ENCODE measurements at places on chromosomes 11 and 22.

DNA sequence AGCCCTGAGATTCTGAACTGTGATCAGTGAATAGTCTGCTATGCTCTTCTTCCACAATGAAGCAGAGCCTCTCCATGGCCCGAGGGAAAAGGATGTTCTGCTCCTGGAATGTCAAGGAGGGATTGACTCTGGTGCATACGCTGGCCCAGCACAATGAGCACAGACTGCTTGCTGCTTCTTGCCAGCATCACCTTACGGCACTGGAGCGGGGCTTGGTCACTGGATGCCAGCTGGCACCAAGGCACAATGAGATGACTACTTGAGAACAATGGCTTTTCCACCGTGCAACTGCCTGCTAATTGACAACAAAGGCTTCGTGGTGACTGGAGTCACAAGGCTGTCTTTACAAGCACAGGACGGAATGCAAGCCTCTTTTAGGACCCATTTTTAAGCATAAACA, 139.2 kb downstream of the DSCAML1 start:
- no peak for DNase-seq

DNA sequence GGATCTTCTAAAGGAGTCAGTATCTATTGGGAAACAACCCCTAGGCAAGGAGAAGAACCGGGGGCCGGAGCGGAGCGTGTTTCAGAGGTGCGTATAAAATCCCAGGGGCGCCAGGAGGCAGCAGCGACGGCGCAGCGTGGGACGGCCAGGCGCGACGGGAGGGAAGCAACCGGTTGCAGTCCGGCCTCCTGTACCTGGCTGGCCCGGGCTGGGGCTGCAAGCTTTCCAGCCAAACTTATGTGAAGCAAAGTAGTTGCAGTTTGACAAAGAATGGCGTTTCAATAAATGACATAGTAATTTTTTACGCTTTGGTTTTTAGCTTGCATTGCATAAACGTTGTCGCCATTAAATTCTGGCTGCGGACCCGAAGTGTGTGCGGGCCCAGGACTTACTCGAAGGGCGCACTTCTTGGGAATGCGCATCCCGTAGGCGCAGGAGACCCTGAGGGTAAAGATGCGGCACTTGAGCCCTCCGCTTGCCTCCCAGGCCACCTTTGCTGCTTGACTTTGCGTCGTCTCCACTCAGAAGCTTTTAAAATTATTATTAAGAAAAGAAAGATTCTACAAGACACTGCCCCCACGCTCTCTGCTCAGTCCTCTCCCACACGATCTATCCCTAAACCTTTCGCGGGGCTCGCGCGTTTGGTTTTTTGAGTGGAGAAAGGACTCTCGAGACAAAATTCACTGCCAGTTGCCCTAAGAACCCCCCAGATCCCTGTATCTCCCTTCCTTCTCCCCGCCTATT, 1.6 kb upstream of the WT1 start:
- no peak for DNase-seq

DNA sequence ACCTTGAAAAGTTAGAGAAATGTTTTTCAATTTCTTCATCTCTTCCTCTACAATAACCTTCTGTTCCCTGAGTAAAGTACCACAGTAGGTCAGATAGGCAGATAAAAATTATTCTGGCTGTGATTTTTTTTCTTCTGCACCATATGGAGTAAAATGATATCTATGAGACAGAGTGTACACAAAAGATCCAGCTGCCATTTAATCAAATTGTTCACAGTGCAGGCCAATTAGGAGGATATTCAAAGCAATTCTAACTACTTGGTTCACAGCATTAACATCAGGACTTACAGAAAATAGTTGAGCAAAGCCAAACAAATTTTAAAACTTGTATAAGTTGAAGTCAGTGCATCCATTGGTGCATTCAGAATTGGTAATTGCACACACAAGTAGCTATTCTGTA, 147.9 kb upstream of the LUZP2 start:
- no peak for DNase-seq

DNA sequence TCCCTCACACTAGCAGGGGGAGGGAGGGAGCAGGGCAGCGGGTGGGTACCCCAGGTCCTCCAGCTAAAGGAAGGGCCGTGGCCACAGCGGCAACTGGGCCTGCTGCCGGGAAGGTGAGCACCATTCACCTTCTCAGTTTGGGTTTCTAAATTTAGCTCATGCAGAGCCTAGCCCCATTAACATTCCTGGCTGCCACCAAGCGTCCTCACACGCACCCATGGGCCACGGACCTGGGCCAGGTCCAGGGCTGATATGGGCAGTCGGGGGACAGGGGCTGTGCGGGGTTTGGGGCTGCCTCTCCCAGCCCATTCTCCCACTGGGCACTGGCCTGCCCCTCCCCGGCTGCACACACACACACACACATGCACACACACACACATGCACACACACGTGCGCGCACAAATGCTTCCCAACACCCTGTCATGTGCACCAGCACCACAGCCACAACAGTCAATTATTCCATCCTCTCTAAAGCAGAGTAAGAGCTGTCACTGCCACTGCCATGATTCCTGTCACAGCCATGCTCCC, 28.7 kb downstream of the SYT7 start:
- DNase-seq, result no peak

- DNase-seq, result no peak
These were observed 13.5 kb downstream of the GTPBP1 start for GRCh38 chr22:38719196-38719595.

DNA sequence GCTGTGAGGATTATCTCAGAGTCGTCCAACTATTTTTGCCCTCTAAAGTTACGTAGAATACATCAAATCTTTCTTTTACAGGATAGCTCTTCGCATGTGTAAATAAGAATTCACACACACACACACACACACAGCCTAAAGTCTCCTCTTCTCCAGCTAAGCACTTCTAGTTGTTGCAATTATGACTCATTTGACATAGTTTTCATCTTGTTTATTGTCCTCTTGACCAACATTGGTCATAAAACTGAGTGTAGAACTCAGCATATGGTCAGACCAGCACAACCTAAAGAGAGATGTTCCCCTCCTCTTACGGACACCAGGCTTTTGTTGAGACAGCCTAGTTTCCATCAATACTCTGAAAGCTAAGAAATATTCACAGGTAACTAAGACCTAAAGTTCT, 234.2 kb downstream of the BLID start:
- DNase-seq, result no peak

DNA sequence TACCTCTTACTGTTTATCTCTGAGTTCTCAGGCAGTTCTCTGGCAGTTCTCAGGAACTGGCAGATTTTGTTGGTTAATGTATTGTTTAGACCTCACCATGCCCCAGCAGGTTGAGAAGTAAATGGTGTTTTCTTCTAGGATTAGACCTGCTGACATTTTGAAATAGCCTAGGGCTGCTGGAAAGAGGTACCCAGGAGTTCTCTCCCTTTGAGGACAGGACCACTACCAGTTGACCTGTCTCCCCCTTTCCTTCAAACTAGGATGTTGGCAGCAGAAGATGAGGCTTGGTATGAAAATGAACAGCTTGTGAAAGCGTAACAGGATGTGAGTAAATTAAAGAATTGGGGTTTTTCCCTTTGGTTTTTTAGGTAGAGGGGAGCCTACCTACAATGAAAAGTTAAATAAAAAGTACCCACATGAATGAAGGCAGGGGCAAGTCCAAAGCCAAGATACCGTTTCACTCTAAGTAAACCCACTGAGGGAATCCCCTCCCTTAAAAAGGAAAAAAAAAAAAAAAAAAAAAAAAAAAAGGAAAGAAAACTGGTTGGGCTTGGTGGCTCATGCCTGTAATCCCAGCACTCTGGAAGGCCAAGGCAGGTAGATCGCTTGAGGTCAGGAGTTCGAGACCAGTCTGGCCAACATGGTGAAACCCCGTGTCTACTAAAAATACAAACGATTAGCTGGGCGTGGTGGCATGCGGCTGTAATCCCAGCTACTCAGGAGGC, 96.2 kb downstream of the PDHX start:
- DNase-seq, result no peak

GRCh38 chr11:76284161-76284560, 77.9 kb upstream of the WNT11 start:
- DNase-seq, result no peak

DNA sequence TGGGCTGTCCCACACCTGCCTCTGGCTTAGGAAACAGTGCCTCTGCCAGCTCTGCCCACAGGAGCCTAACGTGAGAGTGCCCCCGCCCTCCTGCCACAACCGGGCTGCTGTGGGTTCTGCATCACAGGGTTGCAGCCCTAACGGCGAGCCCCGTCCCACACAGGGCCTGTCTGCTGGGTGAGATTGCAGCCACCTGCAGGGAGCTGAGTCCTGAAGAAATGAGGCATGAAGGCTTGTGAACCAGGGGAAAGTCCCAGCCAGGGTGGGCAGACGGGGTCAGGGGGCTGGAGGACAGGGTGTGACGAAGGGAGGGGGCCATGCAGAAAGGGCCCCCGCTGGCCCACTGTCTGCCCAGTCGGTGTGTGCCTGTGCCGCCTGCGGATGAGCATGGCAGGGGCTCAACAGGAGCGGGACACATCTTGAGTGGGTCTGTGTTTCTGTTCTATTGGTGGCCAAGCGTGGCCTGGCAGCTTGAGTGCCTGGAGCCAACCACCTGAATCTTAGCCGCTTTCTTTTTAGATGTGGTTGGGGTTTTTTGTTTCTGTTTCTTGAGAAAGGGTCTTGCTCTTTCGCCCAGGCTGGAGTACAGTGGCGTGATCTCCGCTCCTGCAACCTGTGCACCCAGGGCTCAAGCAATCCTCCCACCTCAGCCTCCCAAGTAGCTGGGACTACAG, 38.9 kb downstream of the CTTN start:
- DNase-seq, result no peak

GRCh38 chr22:36797911-36798673, 18.7 kb downstream of the PVALB start:
- DNase-seq, result no peak

DNA sequence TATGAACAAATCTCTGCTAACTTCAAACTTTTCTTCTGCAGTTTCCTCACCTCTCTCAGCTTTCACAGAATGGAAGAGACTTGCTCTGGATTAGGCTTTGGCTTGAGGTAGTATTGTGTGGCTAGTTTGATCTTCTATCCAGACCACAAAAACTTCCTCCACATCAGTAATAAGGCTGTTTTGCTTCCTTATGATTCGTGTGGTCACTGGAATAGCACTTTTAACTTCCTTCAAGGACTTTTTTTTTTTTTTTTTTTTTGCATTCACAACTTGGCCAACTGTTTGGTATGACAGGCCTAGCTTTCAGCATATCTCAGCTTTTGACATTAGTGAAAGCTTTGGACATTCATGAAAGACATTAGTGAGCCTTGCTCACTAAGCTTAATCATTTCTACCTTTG, 47.5 kb upstream of the LRRC55 start:
- no peak for DNase-seq

DNA sequence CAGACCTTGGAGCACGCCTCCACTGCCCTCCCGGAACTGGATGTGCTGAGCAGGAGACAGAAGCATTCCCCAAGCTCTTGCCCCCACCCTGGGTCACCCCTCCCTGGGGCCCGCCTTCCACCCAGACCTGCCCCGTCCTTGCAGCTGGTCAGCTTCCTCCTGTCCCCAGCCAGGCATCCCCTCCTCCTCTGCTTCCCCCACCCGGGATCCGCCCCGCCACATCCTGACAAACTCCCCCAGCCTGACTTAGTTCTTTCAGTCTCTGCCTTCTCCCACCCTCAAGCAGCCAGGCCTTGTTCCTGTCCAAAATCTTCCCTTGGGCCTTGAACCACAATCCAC, 1.1 kb upstream of the PLXNB2 start:
- no peak for DNase-seq

DNA sequence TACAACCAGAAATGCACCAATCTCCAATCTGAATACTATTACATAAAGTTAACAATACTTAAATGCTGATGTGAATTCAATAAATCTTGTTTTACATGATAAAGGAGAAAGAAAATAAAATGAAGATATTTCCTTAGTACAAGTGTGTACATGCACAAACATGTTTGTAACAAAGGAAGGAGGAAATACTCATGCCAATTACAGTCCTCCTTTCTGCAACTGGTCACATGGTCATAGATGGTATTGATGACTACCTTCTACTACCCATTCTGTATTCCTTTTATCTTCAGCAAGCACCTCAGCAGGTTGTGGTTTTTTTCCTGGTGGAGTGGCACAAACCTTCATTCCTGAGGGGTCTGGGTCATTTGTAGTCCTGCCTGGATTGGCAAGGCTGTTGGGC, 214.2 kb upstream of the GUCY1A2 start:
- DNase-seq, result no peak

DNA sequence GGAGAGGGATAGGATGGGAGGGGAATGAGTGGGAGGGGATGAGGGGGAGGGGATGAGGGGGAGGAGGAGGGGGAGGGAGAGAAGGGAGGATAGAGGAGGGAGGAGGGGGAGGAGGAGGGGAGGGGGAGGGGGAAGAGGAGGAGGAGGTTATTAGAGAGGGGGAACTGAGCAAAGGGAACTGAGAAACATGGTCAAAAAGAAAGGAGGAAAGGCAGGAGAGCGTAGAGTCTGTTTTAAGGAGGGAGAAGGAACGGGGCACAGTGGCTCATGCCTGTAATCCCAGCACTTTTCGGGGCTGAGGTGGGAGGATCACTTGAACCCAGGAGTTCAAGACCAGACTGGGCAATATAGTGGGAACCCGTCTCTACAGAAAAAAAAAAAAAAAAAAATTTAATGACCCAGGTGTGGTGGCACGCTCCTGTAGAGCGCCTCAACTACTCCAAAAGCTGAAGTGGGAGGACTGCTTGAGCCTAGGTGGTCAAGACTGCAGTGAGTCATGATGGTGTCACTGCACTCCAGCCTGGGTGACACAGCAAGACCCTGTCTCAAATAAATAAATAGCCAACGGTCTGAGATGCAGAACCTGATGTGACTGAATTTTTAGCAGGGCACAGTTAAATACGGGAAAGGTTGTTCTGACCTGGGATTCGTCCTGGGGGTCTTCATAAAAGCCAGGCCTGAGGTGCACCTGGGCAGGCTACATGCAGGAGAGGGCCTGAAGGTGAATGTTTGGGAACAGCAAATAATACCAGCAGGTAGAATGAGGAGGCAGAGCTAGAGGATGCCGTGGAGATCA, 4.0 kb downstream of the B3GNT6 start:
- DNase-seq, result no peak

DNA sequence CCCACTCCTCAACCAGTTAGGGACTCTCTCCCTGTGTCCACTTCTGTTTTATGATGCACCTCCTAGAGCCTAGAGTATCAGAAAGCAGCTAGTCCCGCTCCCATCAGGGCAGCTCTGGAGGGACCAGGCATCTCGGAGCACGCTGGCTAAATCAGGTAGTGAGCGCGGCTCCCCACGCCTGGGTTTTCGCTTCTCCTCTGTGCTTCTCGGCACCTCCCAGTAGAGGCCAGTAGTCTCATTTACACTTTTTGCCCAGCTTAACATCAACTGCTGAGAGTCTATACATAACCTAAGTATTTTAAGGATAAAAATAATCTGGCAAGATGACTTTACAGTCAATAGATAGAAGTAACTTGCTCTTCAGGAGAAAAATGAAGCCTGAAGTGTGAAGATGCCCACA, 473.8 kb downstream of the OPCML start:
- no peak for DNase-seq

Data from hypothalamus (tissue), 51 donors.